ENCODE measurements at places on chromosomes 13 and 19.

DNA sequence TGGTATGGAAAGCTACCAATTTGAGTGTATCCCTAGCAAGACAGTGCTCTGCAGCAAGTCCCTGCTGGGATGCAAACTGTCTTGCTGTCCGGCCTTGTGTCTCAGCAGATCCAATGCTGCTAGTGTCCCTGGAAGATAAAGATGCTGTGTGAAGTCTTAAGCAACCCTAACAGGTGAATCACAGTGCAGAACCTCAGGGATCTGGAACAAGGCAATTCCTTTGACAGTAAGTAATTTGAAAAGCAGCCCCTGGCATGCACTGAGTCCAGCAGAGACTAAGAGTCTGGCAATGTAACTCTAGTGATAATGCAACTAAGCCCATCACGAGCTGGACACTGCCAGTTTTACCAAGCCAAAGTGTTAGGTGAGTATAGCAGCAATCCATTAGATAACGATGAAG is 1.7 kb upstream of the UCHL3 start:
- DNase-seq: no peak

DNA sequence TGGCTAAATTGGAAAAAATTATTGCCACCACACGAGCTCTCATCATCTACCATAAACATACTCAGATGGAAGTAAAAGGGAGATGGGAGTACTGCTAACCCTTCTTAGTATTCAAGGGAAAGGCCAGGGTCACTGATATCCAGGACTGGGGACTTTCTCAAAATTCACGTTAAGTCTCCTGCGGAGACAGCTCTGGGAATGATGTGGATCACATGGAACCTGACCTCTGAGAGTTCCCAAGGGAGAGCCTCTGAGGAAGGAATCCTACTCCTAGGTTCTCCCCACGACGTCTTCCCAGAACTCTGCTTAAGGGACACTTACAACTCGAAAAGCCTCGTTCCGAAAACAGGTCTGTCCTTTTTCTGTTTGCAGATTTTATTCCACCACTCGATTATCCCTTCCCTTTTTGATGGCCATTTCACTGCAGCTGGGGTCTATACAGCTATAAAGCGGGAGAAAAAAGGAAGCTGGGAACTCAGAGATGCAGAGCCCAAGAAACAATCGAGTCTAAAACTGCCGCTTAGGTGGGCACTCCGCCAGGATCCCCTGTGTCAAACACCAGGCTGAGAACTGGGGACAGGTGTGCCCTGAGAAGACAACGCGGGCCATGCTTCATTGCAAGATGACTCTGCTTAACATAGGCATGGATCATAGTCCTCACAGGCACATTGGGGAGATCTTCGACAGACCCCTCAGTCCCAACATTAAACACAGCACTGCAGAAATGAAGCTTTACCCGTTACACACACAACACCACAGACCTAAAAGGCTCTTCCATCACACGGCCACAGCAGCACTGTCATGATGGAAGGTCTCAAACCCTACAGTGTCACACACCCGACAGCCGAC is 823 bp upstream of the ZNF567 start:
- DNase-seq: no peak

GRCh38 chr19:11377237-11377636 is 2.8 kb downstream of the SWSAP1 start:
- no peak for DNase-seq

GRCh38 chr13:110185696-110186095 is 121.3 kb downstream of the COL4A1 start:
- DNase-seq: no peak

All from stimulated activated CD4-positive, alpha-beta T cell treated with anti-CD3 and anti-CD28 coated beads, TNF-alpha, amount 100 ng/mL, for 4 hours (primary cell).